Subcutaneous preadipocyte (primary cell): ENCODE measurements at places on chromosomes 7 and 10. TPM values are rescaled to one million over a fixed set of nuclear protein-coding genes. Genes with fewer than 3 reads are reported as not detected.

CHST3 gene
- 20.9 and 23.5 TPM in 2 replicates for total RNA-seq

ZNF783 gene
- total RNA-seq, result 6.6 and 8.0 TPM in 2 replicates

SEM1 gene
- 18.0 and 20.6 TPM in 2 replicates for total RNA-seq

BMPER gene
- 10.2 and 16.2 TPM in 2 replicates for total RNA-seq

PNLIPRP2 gene
- not detected in 2 replicates for total RNA-seq

PDE1C gene
- total RNA-seq, result 0.39 and 0.73 TPM in 2 replicates
